ENCODE measurements at places on chromosomes 16 and 17.
A peak's percentile ranks its signal among the peaks of the same experiment; 100 is the strongest.

DNA sequence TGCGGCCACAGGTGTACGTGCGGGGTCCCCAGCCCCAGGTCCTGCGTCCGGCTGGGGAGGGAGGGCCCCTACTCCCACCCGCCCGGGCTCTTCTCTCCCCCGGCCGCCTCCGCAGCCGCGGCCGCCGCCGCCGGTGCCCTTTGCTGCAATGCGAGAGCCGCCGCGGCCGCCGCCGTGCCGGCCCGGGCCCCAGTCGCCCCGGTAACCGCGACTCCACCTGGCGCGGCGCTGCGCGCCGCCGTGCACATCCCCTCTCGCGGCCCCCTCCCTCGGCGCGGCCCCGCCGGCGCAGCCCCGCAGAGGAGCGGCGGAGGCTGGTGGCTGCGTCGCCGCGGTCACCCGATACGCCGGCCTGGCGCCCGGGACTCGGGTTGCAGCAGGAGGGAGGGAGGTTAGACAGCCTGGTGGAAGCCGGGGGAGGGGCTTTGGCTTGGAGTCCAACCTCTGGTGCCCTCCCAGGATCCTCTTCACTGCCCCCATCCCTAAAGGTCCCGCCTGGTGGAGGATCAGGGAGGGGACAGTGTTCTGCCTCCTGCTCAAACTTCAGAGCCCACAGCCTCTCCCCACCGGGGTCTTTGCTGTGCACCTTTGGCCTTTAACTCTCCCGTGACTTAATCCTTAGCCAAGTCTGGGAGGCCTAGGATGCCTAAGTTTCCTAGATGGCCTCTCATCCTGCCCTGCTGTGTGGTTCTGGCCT, 32.9 kb downstream of the SRCIN1 start:
- DNase-seq = no peak

GRCh38 chr17:34634551-34635160, 55.3 kb downstream of the TMEM132E start:
- DNase-seq = no peak

- DNase-seq = no peak
These were observed 8.5 kb upstream of the WNT9B start for GRCh38 chr17:46842835-46843234.

GRCh38 chr17:17784657-17785267, 52.0 kb downstream of the SREBF1 start:
- no peak for DNase-seq

GRCh38 chr17:74821655-74822334, 37.9 kb downstream of the GRIN2C start:
- no peak for DNase-seq

GRCh38 chr17:2084036-2084765, 29.3 kb downstream of the HIC1 start:
- DNase-seq = no peak

- DNase-seq = peak; percentile 90
These were observed 124.5 kb upstream of the ZFHX3 start for GRCh38 chr16:73172241-73172972.

GRCh38 chr17:79684132-79684985, 46.4 kb upstream of the ENPP7 start:
- DNase-seq = no peak
